ENCODE measurements at places on chromosomes 1 and 21. TPM values are rescaled to one million over a fixed set of nuclear protein-coding genes. Genes with fewer than 3 reads are reported as not detected.

Gene KDF1
- total RNA-seq: not detected

Gene CELF3
- not detected for total RNA-seq

Gene GSTM2
- total RNA-seq: 74.7 TPM

Gene KIF26B
- 0.13 TPM for total RNA-seq

Gene CSF1
- total RNA-seq: 158 TPM

Gene TRAF5
- 24.5 TPM for total RNA-seq

Measured in omental fat pad (tissue), 4 donors.